ENCODE measurements at places on chromosomes 6 and 20.

DNA sequence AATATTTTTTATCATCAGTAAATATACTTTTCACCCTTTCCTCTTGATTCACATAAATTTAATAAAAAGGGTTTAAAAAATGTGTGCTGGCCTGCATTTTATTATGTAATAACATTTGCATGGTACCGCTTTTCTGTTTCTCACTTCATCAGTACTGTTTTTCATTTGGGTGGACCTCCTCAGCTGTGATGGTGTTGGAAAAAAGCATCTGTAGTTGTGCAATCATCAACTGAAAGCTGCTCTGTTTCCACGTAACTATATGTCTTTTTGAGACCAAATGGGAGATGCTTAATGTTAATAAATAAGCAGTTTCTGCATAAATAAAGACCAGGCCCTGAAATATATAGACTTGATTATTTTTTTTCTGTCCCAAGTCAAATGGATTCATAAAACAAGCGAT lies 31.6 kb upstream of the CENPW start:
- no peak for DNase-seq

GRCh38 chr20:38193586-38194105 lies 28.6 kb upstream of the TGM2 start:
- no peak for DNase-seq

DNA sequence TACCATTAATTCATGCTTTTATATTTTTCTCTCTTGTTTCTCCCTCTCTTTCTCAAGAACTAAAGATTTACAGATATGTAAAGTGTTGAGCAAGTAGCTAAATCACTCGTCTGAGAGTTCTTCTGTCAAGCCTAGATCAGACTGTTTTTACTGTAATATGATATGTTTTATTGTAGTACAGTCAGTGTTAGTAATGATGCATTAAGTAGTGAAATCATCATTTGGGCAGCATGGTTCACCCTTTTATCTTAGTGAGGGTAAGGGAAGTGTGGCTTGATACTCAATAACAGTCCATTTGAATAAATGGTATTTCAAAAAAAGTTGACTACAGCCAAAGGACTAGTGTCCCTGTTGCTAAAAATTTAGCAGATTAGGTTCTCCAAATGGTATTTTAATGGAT lies 9.2 kb downstream of the CYB5R4 start:
- DNase-seq: no peak

DNA sequence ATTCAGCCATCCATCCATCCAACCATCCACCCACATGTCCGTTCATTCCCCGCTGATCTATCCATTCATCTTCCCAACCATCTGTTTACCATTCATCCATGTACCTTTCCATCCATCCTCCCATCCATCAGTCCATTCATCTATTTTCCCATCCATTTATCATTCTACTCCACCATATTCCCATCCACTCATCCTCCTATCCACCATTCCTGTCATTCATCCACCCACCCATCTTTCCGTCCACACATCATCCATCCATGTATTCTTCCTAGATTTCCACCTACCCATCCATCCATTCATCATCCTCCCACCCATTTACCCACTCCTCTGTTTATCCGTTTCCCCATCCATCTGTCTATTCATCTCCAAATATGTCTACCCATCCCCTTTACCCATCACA lies 6.8 kb downstream of the BPIFB6 start:
- no peak for DNase-seq

DNA sequence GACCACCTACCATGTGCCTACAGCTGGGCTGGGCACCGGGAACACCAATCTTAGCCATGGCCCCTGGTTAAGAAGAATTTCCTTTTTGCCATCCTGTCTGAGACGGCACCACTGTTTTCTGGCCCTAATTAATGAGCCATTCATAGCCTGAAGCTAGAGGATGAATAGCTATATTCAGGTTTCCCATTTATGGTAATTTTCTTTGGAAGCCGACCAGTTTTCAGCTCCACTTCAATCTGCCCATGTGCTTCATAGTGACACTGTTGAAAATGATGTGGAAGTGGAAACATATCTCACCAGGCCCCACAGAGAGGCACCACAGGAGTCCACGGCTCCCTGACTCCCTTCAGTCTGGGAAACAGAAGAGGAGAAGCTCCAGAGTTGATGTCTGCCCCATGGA lies 22.6 kb upstream of the ULBP3 start:
- DNase-seq: no peak

Measured in HFF-Myc (cell line).